ENCODE measurements at places on chromosomes 7 and 10.

- no peak for DNase-seq
These were observed 28.2 kb upstream of the TPST1 start for GRCh38 chr7:66176914-66177313.

- DNase-seq = no peak
These were observed 39.0 kb downstream of the SEMA3C start for GRCh38 chr7:80879849-80880248.

DNA sequence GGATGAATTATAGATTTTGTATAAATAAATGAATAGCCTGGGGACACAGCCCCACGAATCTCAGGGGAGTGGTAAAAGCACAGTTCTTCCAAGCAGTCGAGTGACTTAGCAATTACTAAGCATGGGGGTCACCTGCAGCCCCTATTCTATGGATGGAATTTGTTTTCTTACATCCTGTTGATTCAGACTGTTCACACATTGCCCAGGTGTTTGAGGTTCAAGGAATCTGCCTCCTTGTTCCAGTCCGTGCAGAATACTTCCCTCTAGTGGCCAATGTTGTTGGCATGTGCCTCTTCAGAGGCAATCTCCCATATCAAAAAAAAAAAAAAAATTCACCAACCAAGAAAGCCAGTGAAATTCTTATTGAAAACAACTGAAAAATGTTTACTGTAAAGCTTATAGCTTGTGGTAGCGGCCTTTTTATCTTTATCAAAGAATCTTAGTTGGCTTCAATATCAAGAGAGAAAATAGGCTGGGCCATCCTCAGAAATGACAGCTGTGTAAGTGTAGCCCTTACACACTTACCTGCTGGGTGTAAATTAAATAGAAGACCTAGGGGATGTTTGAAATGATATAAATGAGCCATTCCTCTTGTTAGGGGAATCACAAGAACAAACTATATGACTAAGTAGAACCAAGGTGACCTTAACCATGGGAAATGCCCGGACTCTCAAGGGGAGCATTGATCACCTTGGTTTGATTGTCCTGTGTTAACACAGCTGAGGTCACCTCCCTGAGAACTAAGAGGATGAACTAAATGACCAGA is 7.8 kb downstream of the LIPM start:
- peak; percentile 54 for DNase-seq

GRCh38 chr7:26485367-26485934 is 193.8 kb downstream of the SNX10 start:
- no peak for DNase-seq

DNA sequence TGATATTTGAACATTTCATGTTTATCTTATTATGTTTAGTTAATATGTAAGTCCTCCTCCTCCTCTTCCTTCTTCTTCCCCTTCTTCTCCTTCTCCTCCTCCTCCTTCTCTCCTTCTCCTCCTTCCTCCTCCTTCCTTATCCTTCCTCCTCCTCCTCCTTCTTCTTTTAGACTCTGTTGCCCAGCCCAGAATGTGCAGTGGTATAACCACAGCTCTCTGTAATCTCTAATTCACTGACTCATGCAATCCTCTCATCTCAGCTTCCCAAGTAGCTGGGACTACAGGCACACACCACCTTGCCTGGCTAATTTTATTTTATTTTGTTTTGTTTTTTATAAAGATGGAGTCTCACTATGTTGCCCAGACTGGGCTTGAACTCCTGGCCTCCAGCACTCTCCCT is 83.4 kb upstream of the ODAD2 start:
- no peak for DNase-seq

- no peak for DNase-seq
These were observed 4.9 kb upstream of the ABCB4 start for GRCh38 chr7:87480386-87480785.

GRCh38 chr10:31017534-31018355 is 13.9 kb downstream of the ZNF438 start:
- no peak for DNase-seq

DNA sequence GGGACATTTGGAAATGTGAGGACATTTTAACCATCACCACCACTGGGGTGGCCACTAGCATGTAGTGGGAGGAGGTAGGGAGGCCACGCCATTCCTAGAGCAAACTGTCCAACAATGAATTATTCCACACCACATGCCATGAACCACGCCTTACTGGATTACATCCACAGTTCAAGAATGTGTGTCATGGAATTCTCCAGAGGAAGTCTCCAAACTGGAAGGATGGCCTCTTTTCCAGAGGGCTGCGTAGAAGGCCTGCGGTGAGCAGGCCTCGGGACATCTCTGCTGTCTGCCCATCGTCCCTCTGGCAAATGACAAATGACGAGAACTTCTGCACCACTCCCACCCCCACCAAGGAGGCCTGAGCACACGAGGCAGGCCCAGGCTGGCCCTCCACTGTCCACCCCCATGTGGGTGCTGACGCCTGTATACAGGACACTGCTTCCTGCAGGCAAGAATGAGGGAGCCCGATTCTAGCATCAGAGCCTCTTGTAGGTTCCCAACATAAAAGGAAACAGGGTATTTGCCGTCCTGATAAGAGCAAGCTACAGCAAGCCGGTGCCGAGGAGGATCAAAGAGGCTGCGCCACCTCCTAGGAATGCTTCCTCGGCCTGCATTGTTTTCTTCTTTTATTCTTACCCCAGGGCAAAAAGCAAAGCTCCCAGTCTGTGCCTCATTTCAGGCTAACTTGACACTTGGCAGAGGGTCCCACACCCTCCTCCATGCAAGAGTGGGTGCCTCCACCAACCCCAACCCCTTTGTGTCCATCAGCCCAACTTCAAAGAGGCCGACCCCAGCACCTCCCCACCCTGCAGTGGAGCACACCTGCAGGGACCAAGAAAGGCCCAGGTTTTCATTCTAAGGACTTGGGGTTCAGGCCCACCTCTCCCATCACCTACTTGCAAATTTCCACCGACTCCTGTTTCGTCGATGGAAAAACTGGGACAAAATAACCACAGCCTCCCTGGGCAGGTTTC is 23.9 kb downstream of the TNS3 start:
- DNase-seq = no peak

- peak; percentile 65 for DNase-seq
These were observed 7.1 kb downstream of the NEBL start for GRCh38 chr10:20890009-20890408.

DNA sequence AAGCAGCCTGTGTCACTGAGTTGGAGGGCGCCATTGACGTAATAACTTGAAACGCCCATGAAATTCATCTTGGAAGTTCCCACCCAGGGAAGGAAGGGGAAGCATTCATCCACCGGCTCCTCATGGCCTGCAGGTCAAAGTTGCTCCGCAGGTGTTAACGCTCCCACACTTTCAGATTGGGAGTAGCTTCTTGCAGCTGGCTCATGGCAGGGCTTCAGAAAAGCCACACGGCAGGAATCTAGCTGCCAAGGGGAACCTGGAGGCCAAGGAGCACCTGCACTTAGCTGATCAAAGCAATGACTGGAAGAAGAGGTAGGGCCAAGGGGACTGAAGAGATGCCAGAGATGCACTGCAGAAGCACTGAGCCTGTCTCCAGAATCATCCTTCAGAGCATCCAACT is 203.2 kb downstream of the ARHGAP12 start:
- no peak for DNase-seq

GRCh38 chr7:140539461-140539860 is 60.2 kb upstream of the MKRN1 start:
- DNase-seq = no peak

GRCh38 chr10:118501637-118502440 is 93.6 kb downstream of the PRLHR start:
- DNase-seq = no peak

DNA sequence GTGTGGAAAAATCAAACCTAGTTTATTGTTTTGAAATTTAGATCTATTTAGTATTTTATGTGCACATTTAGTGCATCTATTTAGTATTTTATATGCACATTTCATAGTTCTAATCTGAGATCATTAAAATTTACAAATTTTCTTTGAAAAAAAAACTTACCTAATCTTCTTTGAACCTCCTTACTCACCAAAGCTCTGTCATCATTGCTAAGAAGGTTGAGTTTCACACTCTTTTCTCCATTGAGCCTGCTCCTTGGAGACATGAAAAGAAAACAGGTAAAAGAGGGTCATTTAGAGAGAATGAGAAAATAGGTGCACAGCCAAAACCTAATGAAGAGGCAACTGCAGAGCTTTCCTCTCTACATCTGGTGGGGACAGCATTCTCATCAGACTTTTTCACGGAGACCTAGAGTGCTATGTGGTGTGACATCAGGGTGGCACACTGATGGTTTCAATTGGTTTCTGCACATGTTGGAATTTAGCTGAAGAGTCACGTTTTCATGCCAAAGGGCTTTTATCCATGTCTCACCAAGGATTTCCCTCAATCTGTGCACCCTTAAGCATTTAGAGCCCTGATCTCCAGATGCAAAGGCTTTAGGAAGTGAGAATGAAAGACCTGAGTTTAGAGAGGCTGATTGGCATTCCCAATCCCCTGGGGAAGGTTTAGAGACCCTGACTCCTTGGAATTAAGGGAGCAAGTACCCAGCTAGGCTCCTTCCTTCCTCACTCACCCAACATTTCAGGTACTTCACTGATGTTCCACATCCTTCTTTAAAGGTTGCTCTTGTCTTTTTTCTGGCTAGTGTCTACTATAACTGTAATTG is 89.2 kb upstream of the CAPZA2 start:
- DNase-seq = no peak

DNA sequence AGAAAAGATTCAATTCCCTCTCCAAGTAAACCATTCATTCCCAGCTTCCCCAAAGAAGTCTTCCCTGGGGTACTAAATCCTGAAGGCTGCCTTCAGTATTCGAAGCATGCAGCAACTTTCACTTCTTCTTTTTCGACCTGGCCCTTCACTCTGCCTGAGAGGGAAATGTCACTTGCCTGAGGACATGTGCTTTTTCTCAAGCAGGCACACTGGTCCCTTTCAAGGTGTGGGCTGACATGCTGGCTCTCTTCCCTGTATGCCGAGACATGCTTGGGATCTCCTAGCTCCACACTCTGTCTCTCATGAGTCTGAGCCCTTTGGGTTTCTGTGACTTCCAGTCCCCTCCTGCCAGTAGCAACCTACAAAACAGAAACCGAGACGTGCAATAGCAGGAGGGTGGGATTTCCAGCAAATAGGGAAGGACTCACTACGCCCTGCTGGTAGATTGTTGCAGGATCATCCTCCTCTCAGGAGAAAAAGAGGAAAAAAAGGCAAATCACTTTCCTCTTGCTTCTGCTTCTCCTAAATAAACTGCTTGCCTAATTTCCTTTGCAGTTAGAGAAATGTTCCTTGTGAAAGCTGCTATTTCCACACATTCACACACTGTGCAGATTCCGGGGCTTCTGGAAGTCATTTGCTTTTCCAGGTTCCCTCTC is 33.5 kb downstream of the FIGNL1 start:
- no peak for DNase-seq

- DNase-seq = no peak
These were observed 9.7 kb downstream of the AHR start for GRCh38 chr7:17307969-17308648.

DNA sequence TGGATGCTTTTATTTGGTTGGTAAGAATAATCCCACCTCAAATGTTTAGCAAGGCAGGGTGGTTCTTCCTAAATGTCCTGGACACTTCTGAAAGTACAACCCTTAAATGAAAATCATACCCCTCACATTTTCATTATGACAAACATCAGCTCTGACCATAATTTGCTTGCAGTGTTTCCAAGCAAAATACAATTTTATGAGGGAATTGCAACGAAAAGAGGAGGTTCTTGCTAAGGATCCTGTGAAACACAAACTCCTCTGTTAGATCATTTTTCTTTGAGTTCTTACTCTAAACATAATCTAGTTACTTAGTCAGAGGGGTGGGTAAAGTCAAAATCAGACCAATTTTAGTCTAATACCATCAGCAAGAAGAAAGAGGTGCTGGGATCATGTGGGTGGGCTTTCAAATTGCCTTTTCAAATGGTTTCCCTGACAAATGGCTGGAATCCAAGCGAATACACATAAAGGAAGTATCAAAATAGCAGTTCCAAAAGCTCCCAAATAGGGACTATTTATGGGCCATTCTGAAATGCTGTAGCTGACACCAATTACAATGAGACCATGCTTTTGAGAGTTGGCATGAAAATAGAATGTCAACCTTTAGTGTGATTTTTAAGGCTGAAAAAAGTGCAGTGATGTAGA is 164.9 kb upstream of the INHBA start:
- no peak for DNase-seq

GRCh38 chr10:75512203-75512933 is 80.9 kb downstream of the LRMDA start:
- DNase-seq = no peak

DNA sequence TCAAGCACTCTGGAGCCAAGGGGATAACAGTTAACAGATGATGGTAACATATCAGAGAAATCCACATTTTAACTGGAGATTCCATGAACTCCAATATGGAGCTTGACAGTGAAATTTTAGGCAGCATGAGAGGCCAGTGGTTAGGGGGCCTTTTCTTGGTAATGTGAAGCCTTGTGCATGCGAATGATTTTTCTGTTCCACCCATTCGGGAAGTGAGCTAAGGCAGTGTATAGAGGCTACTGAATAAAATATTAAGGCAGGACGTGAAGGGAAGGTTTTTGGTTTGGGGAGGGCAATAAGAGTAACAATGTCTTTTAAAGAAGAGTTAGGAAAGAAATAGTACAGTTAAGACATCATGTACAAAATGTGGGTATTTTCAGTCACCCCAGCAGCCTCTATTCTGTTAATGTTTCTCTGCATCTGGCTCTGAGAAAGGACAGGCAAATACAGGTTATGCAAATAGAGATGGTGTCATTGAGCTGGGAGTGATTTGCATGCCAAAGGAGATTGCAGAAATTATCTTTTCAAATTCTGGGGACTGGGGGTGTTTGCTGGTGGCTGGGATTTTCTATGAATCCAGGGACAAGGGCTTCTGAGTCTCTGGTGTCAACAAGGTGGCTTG is 6.8 kb upstream of the TAS2R60 start:
- DNase-seq = no peak

DNA sequence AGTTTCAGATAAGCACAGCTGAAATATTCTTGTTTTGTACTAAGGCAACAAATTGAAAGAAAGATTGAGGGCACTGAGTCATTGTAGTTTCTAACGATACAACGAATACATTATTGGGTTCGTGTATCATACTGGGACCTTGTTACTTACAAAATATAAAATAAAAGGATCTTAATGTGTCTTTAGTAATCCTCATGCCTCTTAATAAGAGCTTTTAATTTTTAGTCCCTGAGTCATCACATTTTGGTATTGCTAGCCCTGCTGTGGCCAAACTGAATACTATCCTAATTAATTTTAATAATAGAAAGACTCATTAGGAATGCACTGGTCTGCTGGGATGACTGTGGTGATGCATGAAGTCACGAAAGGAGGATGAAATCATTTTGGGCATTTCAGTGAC is 309.7 kb downstream of the EXOC4 start:
- DNase-seq = no peak

All from NCI-H1092 treated with DMSO at 0.1 percent for 48 hours (cell line).